ENCODE measurements at places on chromosomes 2 and 18. TPM values are rescaled to one million over a fixed set of nuclear protein-coding genes. Genes with fewer than 3 reads are reported as not detected.

DNA sequence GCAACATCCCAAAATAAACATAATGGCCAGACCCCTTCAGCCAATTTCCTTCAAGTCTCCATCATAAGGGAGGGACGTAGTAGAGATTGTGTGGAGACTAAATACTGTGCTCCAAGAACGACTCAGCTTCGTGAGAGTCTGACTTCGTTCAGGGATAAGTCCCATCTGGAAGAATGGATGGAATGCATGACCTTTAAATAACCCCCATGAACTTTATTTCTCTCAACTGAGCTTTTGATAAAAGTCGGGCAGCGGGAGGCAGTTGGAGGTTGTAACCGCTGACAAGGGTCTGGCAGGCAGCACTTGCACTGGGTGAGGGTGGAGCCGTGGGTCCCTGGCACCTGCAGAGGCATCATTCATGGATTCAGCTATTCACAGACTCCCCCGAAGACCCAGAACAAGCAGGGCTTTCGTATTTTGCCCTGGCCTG, 115.9 kb downstream of the ZFP36L2 start:
- no peak overlapping the region for H3K27ac ChIP-seq
- H3K27me3 ChIP-seq: no peaks in the 10 kb centered on the region
- no peak for DNase-seq
- H3K36me3 ChIP-seq: peaks cover 24% of the 10 kb centered on the region
- peaks cover 12% of the 10 kb centered on the region for H3K4me1 ChIP-seq

DNA sequence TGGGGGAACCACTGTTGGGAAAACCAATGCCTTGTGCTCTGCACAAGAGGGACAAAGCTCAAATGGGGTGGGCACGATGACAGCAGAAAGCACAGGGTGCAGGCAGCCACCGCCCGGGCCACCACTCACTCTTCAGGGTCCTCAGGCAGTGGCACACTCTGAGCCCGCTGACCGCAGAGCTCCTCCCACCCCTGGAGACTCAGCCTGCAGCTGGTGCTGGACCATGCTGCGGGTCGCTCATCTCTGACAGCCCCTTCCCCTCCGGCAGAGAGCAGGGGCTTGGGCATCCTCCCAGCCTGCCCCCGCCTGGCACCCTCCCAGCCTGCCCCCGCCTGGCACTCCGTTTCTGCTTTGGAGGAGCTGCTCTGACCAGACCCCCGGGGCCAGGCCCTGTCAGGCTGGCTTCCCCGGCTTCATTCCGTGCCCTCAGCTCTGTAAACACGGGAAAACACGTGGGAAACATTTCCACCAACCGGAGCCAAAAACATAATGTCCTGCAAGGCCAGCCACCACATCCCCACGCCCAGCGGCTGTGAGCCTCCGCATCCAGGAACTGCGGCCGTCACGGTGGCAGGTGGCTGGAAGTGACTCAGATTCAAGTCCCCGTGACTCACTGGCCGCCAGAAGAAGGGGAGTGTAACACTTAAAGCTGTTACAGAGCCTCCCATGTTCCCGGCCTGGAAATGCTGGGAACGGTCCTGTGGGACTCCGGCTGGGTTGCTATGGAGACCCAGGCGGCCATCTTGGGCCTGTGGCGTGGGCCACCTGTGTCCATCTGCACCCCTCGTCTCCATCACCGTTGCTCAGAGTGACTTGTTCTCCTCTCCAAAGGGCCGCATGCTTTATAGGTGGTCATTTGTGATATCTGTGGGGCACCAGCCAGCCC, 6.8 kb upstream of the SNED1 start:
- H3K27me3 ChIP-seq: no peaks in the 10 kb centered on the region
- no peaks in the 10 kb centered on the region for H3K4me1 ChIP-seq
- H3K27ac ChIP-seq: no peak overlapping the region
- H3K36me3 ChIP-seq: no peaks in the 10 kb centered on the region
- no peak for DNase-seq

VWA3B gene
- total RNA-seq: not detected

GRCh38 chr2:45844796-45845457, 193.5 kb downstream of the PRKCE start:
- peak overlapping the region; percentile 69 for H3K4me3 ChIP-seq
- H3K27me3 ChIP-seq: no peaks in the 10 kb centered on the region
- peak overlapping the region; percentile 78 for H3K27ac ChIP-seq
- peaks cover 67% of the 10 kb centered on the region for H3K4me1 ChIP-seq
- H3K36me3 ChIP-seq: peaks cover 20% of the 10 kb centered on the region

DNA sequence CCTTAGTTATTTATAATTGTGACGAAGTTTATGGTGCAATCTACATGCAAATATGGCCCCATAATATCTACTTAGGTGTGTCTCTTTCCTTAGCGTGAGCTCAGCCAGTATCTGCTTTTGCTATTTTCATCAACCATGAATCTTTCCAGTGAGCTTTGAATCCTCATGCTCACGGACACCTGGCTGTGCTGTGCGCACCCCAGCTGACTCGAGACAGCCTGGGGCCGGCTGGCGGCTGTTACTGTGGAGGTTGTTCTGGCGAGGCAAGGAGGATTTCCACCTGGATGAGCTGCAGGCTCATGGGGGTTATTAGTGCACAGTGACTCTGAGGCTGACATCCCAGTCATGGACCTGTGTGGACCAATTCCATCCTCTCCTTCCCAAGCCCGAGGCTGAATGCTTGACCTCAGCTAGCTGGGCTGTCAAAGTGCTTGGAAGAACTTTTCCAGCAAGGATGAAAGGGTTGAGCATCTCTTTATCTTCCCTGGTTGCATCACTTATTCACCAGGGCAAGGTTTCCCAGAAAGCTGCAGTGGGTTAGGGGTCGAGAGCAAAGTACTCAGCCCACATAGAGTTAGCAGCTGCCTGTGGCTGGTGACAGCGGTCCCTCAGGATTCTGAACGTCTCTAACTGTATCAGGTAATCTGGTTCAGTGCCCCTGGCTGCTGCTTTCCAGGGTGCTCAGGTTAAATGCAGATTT, 141.7 kb downstream of the ARL4C start:
- no peak for DNase-seq
- peaks cover 27% of the 10 kb centered on the region for H3K36me3 ChIP-seq
- no peak overlapping the region for H3K27ac ChIP-seq
- no peak overlapping the region for H3K4me3 ChIP-seq

IL36G gene
- not detected for total RNA-seq

GRCh38 chr18:10681581-10682367, 155.9 kb downstream of the NAPG start:
- no peaks in the 10 kb centered on the region for H3K36me3 ChIP-seq
- H3K27me3 ChIP-seq: peaks cover 13% of the 10 kb centered on the region
- no peak overlapping the region for H3K27ac ChIP-seq
- no peaks in the 10 kb centered on the region for H3K4me1 ChIP-seq
- no peak for DNase-seq

NR4A2 gene
- 3.0 TPM for total RNA-seq

All from activated naive CD8-positive, alpha-beta T cell treated with anti-CD3 and anti-CD28 coated beads, Interleukin-2, amount 10 ng/mL, durations not matched to agents 7 days and 5 days (primary cell).